Fibroblast of gingiva (primary cell): ENCODE measurements at places on chromosomes 1 and 21.
A peak's percentile ranks its signal among the peaks of the same experiment; 100 is the strongest.

GRCh38 chr1:219582296-219582695 lies 30.6 kb downstream of the ZC3H11B start:
- DNase-seq = peak; percentile 46

DNA sequence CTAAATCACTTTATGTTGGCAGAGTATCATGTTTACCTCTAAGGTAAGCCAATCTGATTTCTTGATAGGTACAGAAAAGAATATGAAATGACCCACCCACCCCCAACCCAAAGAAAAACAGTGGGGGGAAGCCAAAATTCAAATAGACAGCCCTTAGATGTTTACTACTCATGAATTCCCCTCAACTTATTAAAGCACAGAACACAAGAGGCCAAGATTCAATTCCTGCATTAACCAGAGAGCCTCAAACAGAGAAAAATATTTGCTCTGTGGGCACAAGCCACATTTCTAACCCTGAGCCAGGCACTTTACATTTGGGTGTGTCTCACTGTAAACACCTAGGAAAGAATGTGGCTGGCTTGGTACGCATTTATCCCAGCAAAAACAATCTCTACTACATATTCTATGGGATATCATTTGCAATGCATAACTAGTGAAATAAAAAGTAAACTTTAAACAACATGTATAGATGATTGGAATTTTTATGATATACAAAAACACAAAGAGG lies 84.3 kb downstream of the PTPN14 start:
- DNase-seq = no peak

DNA sequence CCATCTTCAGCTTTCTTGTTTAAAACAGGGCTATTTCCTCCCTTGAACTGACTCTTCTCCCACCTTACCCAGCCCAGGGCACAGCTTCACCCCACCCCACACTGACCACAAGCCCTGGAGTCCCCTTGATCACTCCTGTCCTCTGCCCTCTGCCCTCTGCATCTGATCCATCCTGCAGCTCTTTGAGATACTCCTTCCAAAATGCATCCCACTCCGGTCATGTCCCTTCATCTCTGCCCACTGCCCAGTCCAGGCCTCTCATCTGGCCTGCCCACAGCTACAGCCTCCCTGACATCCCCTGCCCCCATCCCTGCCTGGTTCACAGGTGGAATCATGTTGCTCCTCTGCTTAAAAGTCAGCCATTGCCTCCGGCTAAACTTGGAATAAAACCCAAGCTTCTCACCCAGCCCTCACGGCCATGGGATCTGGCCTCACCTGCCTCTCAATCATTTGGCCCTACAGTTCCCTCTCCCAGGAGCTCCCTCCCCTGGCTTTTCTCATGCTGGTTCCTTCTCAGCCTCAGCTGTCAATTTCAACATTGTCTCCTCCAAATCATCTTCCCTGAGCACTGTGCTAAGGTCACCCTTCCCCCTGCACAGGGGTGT lies 202.0 kb downstream of the MATN1 start:
- DNase-seq = no peak

DNA sequence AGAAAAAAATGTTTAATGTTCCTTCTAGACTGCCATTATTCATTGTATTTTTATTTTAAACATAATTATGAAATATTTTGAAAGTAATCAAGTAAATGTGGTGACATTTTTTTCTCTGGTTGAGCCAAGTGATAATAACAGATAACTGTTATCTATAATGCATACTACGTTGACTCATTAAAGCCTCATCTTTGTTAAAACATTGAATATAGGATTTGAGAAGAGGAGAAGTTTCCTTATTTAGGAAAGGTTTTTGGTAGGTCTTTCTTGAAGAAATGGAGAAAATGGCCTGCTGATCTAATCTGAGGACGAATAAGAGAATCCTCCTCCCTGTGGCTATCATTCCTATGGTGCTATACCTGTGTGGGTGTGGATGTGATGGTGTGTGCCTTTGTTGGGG lies 89.0 kb downstream of the NFIA start:
- DNase-seq = no peak

GRCh38 chr1:59597420-59598119 lies 217.2 kb upstream of the HOOK1 start:
- no peak for DNase-seq

- no peak for DNase-seq
These were observed 316.7 kb upstream of the ESRRG start for GRCh38 chr1:217039926-217040325.

GRCh38 chr1:240151136-240151735 lies 59.6 kb downstream of the FMN2 start:
- DNase-seq = no peak

- no peak for DNase-seq
These were observed 2.7 kb upstream of the MIS18A start for GRCh38 chr21:32281531-32281930.

DNA sequence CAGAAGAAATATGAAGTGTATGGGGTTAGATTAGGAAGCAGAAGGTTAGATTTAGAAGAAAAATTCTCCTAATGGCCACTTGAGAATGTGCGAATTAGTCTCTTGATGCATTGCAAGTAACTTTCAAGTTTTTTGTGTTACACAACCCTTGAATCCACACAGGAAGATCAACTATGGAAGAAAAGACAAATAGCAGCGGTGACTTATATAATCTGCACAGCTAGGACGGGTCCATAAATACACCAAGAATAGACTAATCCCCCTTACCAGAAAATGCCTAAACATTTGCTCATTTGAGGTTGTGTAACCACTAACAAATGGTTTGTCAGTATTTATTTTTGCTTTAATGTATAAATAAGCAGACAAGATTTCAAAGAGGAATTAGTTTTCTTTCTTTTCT lies 182.6 kb downstream of the TGFB2 start:
- no peak for DNase-seq

DNA sequence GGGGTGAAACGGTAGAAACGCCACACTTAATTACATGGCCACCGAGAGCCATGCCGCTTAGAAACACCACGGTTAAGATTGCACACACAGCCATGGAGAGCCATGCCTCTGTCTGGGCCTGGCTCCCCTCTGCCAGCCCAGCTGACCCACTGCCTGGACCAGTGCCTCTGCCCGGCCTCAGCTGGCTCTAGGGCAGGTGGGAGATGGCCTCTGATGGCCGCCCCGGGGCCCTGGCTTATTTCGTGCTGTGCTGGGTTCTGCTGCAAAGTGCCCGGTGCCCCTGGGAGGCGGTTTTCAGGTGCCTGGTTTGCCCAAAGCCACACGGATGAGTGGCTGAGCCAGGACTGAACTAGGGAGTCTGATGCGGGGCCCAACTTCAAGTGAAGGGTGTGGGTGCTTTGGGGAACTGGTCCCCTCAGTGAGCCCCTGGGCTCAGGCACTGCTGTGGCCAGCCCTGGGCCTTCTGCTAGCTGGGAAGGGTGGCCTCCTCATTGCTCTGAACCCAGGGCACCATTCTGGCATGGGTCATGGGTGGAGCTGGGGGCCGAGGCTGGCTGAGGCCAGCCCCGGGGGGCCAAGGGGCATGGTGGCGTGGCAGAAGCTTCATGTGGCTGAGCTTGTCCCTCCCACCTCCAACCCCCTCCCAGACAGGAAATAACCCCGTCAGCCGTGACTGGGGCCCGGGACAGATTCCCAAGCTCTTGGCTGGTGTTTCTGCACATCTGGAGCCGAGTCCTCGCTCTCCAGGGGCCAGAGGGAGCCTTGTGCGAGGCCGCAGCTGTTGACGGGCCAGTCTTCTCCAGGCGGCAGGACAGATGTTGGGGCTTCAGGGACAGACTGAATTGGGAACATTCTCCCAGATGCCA lies 1.9 kb upstream of the GPR153 start:
- peak; percentile 63 for DNase-seq
